ENCODE measurements at places on chromosomes 12 and 14. TPM values are rescaled to one million over a fixed set of nuclear protein-coding genes. Genes with fewer than 3 reads are reported as not detected.

TTC9 gene
- 3.2 TPM for total RNA-seq

TRAFD1 gene
- total RNA-seq, result 44.8 TPM

FERMT2 gene
- total RNA-seq, result 38.8 TPM

DNA sequence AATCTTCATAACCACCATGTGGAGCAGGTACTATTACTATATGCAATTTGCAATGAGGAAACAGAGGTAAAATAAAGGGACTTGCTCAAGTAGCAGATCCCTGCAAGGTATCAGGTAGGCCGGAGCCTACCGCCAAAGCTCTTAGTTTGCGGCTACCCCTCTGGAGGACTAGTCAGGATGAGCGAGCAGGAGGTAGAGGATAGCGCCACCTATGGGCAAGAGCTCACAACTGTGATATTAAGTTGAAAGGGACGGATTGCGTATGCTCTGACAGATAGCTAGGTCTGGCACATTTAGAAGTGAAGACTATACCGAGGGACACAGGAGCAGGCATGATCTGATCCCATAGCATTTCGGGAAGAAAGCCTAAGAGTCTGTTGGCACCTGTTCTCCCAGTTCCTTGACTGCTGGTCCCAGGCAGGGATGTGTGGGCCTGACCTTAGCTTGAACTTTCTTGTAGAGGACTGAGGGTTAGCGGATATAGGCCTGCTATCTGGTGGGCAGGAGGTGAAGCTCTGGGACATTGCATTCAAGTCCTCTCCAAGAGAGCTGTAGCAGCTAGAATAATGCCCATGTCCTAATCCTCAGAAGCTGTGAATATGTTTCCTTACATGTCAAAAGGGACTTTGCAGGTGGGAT lies 48.0 kb downstream of the SLC17A8 start:
- H3K4me1 ChIP-seq, result no peaks in the 10 kb centered on the region
- DNase-seq, result peak; percentile 28
- H3K36me3 ChIP-seq, result no peaks in the 10 kb centered on the region
- no peaks in the 10 kb centered on the region for H3K27me3 ChIP-seq
- H3K27ac ChIP-seq, result no peak overlapping the region

- H3K27ac ChIP-seq, result peak within 1 kb of the TSS; percentile 79
- no peaks in the 10 kb centered on the region for H3K4me1 ChIP-seq
- no peaks in the 10 kb centered on the region for H3K36me3 ChIP-seq
- no peaks in the 10 kb centered on the region for H3K27me3 ChIP-seq
- DNase-seq, result peak; percentile 63
- peak within 1 kb of the TSS; percentile 67 for H3K4me3 ChIP-seq
Observed at GRCh38 chr12:12349711-12350665, at the start of gene MANSC1. Gene MANSC1 (minus strand): TSS chr12:12350242. CDS start chr12:12343314, 6,928 bp downstream.

GRCh38 chr14:23327947-23328744 lies 6.9 kb downstream of the PABPN1 start:
- DNase-seq, result peak; percentile 82
- H3K27me3 ChIP-seq, result no peaks in the 10 kb centered on the region
- peaks cover 7% of the 10 kb centered on the region for H3K36me3 ChIP-seq
- H3K4me1 ChIP-seq, result no peaks in the 10 kb centered on the region
- H3K4me3 ChIP-seq, result no peak overlapping the region

- no peak overlapping the region for H3K4me3 ChIP-seq
- no peaks in the 10 kb centered on the region for H3K4me1 ChIP-seq
- H3K27ac ChIP-seq, result no peak overlapping the region
- no peak for DNase-seq
- no peaks in the 10 kb centered on the region for H3K36me3 ChIP-seq
Observed at GRCh38 chr12:105723494-105723893, 393.0 kb downstream of the C12orf75 start.

GRCh38 chr12:81162391-81163136 lies 84.7 kb downstream of the ACSS3 start:
- no peak for DNase-seq
- no peak overlapping the region for H3K27ac ChIP-seq
- no peaks in the 10 kb centered on the region for H3K36me3 ChIP-seq
- no peak overlapping the region for H3K4me3 ChIP-seq
- no peaks in the 10 kb centered on the region for H3K27me3 ChIP-seq

DNA sequence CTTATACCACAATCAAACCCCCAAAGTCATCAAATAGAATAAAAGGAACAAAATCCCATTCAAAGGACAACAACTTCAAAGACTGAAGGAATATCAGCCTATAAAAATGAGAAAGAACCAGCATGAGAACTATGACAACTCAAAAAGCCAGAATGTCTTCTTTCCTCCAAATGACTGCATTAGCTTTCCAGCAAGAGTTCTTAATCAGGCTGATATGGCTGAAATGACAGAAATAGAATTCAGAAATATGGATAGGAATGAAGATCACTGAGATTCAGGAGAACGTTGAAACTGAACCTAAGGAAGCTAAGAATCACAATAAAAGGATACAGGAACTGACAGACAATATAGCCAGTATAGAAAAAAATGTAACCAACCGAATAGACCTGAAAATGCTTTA lies 109.5 kb downstream of the SINHCAF start:
- H3K4me3 ChIP-seq, result no peak overlapping the region
- no peak overlapping the region for H3K27ac ChIP-seq
- no peak for DNase-seq

DNA sequence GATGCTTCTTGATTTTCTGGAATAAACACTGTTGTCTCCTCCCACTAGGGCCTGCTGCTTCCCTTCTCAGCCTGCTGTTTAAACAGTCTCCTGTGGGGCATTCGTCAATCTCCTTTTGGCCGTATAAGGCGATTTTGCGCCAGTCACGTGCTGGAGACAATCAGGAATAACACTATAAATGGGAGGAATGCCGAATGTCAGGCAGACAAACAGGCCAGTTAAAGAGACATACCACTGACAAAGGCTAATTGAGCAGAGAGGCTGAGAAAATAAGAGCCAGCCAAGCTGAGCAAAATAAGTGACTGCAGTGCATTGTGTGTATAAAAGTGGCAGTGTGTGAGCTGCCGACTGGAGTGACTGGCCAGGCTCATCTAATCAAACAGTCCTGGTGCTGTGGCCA lies 23.3 kb downstream of the DMAC2L start:
- no peak overlapping the region for H3K4me3 ChIP-seq
- H3K27me3 ChIP-seq, result no peaks in the 10 kb centered on the region
- H3K36me3 ChIP-seq, result no peaks in the 10 kb centered on the region
- H3K4me1 ChIP-seq, result peaks cover 3% of the 10 kb centered on the region

GRCh38 chr12:129762436-129762835 lies 141.4 kb downstream of the TMEM132D start:
- no peak overlapping the region for H3K4me3 ChIP-seq
- no peaks in the 10 kb centered on the region for H3K27me3 ChIP-seq
- no peak for DNase-seq

- no peaks in the 10 kb centered on the region for H3K36me3 ChIP-seq
- H3K27me3 ChIP-seq, result no peaks in the 10 kb centered on the region
- H3K27ac ChIP-seq, result no peak overlapping the region
- no peak overlapping the region for H3K4me3 ChIP-seq
- DNase-seq, result no peak
Observed at GRCh38 chr14:88986146-88986841, 161.8 kb downstream of the TTC8 start.

DNA sequence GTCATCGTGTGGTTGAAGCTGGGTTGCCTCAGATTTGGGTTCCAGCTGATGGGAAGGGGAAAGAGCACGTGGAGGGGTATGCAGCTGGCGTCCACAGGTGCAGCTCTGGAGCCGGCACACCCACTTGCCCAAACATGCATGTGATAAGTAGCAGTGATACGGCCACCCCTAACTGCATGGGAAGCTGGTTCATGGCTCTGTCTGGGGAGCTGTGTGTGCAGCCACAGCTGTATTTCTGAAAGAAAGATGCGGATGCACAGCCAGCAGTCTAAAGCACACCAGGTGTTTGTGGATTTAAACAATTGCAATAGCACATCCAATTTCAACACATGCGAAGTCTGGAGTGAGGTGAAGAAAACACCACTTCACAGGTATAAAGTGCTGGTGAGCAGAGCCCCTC lies 181.4 kb downstream of the EFCAB11 start:
- H3K4me3 ChIP-seq, result no peak overlapping the region
- H3K27me3 ChIP-seq, result no peaks in the 10 kb centered on the region
- no peak overlapping the region for H3K27ac ChIP-seq
- H3K4me1 ChIP-seq, result no peaks in the 10 kb centered on the region
- DNase-seq, result no peak

DNA sequence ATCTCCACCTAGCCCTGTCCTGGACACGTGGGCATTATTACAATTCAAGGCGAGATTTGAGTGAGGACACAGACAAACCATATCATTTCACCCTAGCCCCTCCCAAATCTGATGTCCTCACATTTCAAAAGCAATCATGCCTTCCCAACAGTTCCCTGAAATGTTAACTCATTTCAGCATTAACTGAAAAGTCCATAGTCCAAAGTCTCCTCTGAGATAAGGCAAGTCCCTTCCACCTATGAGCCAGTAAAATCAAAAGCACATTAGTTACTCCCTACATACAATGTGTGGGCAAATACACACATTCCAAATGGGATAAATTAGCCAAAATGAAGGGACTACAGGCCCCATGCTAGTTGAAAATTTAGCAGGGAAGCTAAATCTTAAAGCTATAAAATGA lies 546.0 kb upstream of the LMO3 start:
- no peak for DNase-seq
- no peak overlapping the region for H3K4me3 ChIP-seq
- H3K4me1 ChIP-seq, result no peaks in the 10 kb centered on the region
- no peak overlapping the region for H3K27ac ChIP-seq

DNA sequence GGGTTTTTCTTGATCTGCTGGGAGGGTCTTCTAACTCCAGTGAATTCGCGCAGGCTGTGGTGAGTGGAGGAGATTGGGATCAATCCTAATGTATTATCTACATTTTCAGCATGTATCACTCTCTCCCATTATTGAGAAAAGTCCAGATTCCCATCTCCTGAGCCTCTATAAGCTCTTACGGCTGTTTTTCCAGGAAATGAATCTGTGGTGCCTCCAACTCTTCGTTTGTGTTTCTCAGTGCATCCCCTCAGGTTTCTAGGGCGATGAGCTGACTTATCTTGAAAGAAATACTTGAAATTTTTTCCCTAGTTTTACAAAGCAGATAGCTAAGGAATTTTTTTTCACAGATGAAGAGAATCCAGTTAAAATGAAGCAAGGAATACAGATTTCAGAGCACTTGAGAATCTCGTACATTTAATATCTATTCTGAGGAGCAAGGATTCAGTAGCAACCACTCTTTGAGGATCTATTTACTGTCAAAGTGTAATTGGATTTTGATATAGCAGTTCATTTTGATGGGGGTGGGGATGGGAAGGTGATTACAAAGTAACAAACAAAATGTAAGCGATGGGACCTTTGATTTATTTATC lies 138.7 kb downstream of the BRMS1L start:
- no peak for DNase-seq
- H3K4me3 ChIP-seq, result no peak overlapping the region
- H3K27me3 ChIP-seq, result no peaks in the 10 kb centered on the region
- no peaks in the 10 kb centered on the region for H3K4me1 ChIP-seq
- H3K36me3 ChIP-seq, result no peaks in the 10 kb centered on the region

DNA sequence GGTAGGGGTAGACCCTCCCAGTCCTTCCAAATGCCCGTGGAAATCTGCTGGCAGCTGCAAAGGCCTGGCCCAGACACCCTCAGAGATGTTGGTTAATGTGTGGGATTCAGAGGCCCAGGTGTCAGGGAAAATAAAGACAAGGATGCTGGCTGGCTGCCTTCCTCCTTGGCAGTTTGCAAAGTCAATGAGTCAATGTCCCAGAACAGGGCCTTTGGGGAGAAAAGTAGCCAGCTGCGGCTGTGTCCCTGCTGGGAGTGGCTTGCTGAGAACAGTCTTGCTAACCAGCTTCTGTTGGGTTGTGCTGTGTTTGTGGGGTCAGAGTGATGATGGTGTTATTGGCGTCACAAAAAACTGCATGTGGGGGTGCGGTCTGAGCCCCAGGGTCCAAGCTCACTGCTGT lies 29.2 kb downstream of the GLRX5 start:
- no peaks in the 10 kb centered on the region for H3K36me3 ChIP-seq
- no peak overlapping the region for H3K4me3 ChIP-seq
- H3K27ac ChIP-seq, result no peak overlapping the region
- H3K27me3 ChIP-seq, result no peaks in the 10 kb centered on the region
- no peak for DNase-seq
- H3K4me1 ChIP-seq, result no peaks in the 10 kb centered on the region

DNA sequence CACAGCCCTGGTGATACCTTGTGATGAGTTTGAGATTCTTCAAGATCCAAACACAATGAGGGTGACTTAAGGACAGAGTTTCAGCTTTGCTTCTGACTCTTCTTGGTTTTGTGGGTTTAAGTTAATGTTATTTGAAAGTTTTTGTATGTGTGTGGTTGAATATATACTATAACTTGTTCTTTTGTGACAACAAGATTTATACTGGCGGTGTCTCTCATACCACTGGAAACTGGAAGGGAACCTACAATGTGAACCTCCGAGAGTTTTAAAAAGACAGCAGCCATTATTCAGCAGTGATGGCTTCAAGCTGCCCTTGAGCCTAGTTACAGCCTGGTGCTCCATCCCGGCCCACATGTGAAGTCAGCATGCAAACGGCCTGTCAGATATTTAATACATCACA lies 87.9 kb upstream of the IGF1 start:
- H3K36me3 ChIP-seq, result no peaks in the 10 kb centered on the region
- H3K27me3 ChIP-seq, result no peaks in the 10 kb centered on the region
- no peaks in the 10 kb centered on the region for H3K4me1 ChIP-seq

GRCh38 chr12:79959484-79959883 lies 24.6 kb upstream of the PPP1R12A start:
- DNase-seq, result no peak
- no peaks in the 10 kb centered on the region for H3K4me1 ChIP-seq
- no peaks in the 10 kb centered on the region for H3K27me3 ChIP-seq

DNA sequence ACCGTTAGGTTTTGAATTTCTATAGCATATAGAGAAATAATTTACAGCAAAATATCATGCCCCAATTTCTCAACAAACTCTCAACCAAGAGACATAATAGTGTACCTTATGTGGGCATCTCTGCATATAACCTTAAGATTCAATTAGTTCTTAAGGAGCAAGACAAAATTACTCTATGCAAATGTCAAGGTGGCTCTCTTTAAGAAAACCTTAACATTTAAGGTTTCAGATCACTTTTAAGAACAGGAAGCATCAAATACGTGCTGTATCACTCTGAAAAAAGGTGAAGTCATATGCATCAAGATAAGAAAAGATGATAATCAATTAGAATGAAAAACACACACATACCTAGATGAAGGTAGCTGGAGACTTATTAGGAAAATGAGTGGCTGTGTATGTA lies 728.0 kb downstream of the FLRT2 start:
- no peak overlapping the region for H3K27ac ChIP-seq
- H3K4me3 ChIP-seq, result no peak overlapping the region

Data from prostate gland (tissue), 2 donors.